Lower lobe of right lung (tissue), 2 donors: ENCODE measurements at places on chromosomes 5 and 9. TPM values are rescaled to one million over a fixed set of nuclear protein-coding genes. Genes with fewer than 3 reads are reported as not detected.

Gene DMGDH
- 1.3 TPM for total RNA-seq

Gene BARHL1
- not detected for total RNA-seq

Gene ZFP37
- total RNA-seq = 1.1 TPM

Gene CDX1
- not detected for total RNA-seq

Gene APBA1
- 4.3 TPM for total RNA-seq

Gene SHOC1
- 0.15 TPM for total RNA-seq

Gene PCDHGA9
- 4.8 TPM for total RNA-seq

DNA sequence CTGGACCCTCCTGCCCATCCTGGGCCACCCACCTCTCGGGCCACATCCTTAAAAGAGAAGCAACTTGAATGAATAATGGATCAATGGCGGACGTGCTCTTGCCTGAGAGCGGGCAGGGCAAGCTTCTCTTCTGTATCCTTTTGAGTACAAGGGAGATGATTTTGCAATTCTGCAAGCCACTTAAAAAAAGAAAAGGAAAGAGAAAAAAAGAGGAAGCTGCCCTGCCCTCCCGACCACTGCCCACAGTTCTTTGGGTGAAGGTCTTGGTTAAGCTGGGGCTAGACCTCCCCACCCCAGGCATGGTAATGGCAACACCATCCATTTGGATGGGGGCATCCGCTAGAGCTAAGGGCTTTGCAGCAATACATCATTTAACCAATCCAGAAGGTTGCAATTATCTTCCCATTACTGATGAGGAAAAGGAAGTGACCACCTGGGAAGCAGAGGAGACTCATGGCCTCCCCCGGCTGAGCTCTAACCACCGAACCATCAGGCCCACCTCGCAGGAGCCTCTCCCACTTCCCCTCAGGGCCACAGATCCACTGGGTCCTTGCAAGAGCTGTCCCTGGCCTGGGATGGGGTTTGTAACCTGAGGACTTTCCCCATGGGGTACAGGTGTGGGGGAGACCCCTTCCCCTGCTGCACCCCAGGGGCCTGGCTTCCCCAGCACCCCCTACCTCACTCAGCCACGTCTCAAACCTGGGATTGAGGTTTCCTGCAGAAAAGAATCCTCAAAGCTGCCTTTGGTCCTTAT, 27.8 kb upstream of the LAMC3 start:
- no peak for DNase-seq

GRCh38 chr5:10460252-10460906, 18.7 kb downstream of the ROPN1L start:
- no peak for DNase-seq

- DNase-seq = no peak
These were observed 883.6 kb upstream of the C9orf72 start for GRCh38 chr9:28456861-28457260.

- no peak for DNase-seq
These were observed 30.0 kb downstream of the TENT2 start for GRCh38 chr5:79642210-79642609.

GRCh38 chr5:23727271-23727670, 219.9 kb downstream of the PRDM9 start:
- no peak for DNase-seq

DNA sequence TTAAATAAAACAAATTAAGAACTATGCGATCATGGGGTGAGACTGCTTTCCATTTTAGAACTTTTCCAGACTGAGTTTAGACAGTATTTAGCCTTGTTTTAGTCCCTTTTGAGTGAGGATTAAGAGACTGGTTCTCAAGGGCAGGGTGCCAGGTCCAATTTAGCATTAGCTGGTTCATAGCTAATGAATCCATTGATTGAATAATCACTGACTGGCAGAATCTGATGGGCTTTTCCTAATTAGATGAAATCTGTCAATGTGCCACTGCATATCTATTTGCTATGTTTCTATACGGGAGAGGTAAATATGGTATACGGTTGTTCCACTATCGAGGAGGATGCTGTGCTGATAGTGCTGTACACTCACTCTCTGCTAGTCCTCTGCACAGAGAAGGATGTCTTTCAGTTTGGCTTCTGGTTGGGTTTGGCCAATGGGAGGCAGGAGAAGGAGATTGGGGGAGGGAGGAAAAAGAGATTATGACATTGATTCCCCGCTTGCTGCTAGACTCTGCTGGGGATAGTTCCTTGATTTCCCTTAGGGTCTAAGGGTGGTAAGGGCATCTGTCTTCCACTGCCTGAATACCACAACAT, 496.6 kb downstream of the CTNND2 start:
- no peak for DNase-seq

Gene SPINK4
- not detected for total RNA-seq

DNA sequence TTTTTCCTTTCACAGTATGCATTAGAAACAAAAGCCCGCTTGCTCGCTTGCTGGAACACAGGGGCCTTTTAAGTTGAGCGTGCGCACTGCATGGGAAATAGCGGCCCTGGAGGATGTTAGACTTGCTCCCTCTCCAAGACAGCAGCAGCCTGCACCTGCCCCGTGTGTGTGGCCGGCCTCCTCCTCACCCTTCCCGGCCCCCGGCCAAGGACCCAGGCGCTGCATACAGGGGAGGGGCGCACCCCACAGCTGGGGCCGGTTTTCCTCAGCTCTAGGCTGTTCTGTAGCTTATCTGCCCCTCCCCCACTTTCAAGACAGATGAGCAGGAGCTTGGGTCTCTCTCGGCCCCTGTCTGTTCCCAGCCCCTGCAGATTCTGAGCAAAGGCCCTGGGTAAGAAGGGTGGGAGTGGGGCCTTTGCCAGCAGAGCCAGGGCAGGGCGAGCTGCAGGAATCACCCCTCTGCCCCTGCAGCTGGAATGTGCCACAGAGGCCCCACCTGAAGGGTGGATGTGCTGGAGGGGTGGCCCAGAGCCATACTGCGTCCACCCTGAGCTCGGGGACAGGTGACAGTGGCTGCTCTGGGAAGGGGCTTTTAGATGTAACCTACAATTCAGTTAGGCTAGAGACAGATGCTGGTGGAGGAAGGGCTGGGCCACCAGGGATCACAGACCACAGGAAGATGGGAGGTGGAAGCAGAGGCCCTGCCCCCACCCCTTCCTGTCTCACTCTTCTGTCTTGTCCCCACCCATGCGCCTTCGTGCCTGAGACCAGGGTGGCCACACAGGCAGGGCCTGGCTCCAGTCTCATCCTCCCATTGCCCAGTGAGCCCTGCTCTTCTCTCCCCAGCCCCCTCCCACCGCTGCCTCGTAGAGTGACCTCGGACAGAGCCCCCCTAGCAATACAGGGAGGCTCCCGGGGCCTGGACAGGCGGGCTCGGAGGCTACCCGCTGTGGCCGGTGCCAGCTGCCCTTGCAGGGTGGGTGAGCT, 132.4 kb downstream of the DAB2IP start:
- DNase-seq = peak; percentile 36

DNA sequence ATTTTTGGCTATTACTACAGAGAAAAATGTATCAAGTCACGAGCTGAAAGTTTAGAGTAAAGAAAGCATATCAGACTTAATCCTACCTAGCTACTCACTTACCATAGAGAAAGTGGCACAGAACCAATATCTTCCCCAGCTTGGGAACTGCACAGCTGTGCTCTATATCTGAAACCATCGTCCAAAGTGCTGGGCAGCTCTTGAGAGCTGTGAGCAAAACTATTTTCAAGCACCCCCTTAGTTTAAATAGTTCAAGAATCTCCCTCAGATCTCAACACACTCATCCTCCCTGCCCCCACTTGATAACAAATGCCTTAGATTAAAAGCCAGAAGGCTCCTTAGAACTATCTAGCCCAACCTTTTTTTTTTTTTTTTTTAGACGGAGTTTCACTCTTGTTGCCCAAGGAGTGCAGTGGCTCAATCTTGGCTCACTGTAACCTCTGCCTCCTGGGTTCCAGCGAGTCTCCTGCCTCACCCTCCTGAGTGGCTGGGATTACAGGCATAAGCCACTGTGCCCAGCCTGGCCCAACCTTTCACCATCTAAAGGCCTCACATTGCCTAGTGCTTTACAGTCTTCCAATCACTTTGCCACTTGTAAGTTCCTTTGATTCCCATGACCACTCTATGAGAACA, 94.2 kb upstream of the APC start:
- no peak for DNase-seq

- DNase-seq = no peak
These were observed 118.6 kb downstream of the KIAA0825 start for GRCh38 chr5:94499806-94500205.

Gene TMEM215
- 0.09 TPM for total RNA-seq

GRCh38 chr5:36877667-36878391, 1.3 kb downstream of the NIPBL start:
- no peak for DNase-seq

DNA sequence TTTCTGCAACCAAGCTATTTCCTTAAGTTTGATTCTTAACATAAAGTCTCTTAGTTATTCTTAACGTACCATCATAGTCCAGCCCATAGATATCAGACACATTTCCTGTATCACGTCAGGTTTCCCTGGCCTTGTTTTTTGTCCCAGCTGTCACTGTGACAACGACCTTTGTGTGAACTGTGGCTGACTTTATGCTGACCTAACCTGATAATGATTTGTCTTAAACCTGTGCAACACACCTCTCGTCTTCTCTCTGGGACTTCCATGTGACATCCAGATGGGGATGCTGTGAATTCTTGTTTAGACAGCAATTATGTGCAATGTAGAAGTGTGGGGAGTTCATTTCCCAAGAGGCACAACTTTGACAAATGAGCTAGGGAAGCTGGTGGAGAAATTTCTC, 662.8 kb downstream of the PTPRD start:
- DNase-seq = no peak

Gene DDX4
- not detected for total RNA-seq

GRCh38 chr5:78661691-78662090, 13.1 kb upstream of the LHFPL2 start:
- DNase-seq = no peak

DNA sequence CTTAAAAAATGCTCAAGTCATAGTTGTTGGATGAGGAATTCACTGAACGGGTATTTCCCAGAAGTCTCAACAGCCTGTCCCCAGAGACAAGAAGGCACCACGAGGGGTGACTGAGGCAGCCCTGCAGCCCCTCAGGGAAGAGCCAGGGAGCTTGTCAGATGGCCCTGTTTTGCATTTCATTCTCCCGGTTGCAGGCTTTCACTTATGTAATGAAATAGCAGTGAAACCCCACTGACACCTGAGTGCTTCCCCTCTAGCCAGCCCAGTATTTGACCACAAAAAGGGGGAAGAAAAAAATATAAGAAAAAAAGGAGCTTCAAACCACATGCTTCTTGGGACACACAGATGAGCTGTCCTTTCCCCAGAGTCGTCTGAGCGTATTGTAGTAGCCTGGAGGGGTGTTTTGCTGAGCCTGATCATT, 75.3 kb upstream of the IL12B start:
- no peak for DNase-seq

Gene GLRA1
- not detected for total RNA-seq

GRCh38 chr9:115234094-115234493, 116.1 kb upstream of the TNC start:
- DNase-seq = no peak

- DNase-seq = no peak
These were observed 196.2 kb downstream of the RGS3 start for GRCh38 chr9:113659740-113660139.

GRCh38 chr5:9188131-9188530, 357.7 kb downstream of the SEMA5A start:
- no peak for DNase-seq

DNA sequence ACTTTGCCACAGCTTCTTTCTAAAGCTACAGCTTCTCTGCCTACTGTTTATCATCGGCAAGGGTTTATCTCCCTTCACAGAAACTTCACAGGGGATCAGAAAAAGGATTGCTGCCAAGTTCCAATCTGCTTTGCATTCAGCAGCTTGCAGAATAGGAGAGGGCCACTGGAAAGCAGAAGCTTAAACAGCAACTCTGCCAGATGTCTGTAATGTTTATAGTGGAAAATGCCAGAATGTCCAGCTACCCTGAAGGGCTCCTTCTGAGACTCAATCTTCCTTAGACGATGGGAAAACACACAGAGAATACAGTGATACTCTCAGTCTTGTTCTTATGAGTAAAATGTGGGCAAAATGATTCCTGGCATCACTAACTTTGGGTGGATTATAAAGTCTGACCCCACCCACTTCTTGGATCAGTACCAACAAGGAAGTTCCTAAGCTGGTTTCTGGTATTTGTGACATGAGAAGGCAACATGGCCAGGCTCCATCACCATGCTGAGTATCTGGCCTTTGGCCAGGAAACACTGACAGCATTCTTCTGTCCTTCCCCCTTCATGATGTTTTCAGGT, 19.0 kb downstream of the STOM start:
- peak; percentile 59 for DNase-seq

- no peak for DNase-seq
These were observed 878.9 kb upstream of the WWC1 start for GRCh38 chr5:167412556-167412955.

GRCh38 chr9:35680331-35681105, 6.8 kb downstream of the CA9 start:
- DNase-seq = no peak

- DNase-seq = no peak
These were observed 580.1 kb upstream of the FTMT start for GRCh38 chr5:121271546-121271945.

- no peak for DNase-seq
These were observed 85.1 kb downstream of the MACROH2A1 start for GRCh38 chr5:135313946-135314345.

GRCh38 chr5:180138214-180138975, 66.8 kb upstream of the RNF130 start:
- no peak for DNase-seq

Gene SHISAL2B
- not detected for total RNA-seq

Gene ANXA1
- total RNA-seq = 340 TPM

- no peak for DNase-seq
These were observed 31.9 kb upstream of the FANCC start for GRCh38 chr9:95349091-95350038.

- no peak for DNase-seq
These were observed 28.0 kb upstream of the HTR4 start for GRCh38 chr5:148682058-148683026.

GRCh38 chr5:33170411-33170810, 270.4 kb upstream of the TARS1 start:
- DNase-seq = no peak

GRCh38 chr9:71725590-71726338, 42.5 kb downstream of the CEMIP2 start:
- DNase-seq = no peak

DNA sequence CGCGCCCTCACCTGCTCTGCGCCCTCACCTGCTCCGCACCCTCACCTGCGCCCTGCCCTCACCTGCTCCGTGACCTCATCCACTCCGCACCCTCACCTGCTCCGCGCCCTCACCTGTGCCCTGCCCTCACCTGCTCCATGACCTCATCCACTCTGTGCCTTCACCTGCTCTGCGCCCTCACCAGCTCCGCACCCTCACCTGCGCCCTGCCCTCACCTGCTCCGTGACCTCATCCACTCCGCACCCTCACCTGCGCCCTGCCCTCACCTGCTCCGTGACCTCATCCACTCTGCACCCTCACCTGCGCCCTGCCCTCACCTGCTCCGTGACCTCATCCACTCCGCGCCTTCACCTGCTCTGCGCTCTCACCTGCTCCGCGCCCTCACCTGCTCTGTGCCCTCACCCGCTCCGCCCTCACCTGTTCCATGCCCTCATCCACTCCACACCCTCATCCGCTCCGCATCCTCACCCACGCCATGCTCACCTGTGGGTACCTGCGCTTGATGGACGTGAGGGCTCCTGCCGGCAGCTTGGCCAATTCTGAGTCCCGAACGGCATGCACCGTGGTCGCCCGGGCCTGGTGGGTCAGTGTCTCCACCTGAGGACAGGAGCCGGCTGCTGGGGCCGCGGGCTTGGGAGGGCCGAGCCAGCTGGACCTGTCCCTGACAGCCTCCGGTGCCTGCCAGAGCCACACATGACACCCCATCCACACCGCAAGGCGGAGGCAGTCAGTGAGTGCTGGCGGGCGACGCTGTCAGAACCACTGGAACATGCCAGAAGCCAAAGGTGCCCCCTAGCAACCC, 35.6 kb upstream of the NSMF start:
- DNase-seq = no peak
